Thyroid gland (tissue), 4 donors: ENCODE measurements at places on chromosomes 7 and 10.

GRCh38 chr10:79393221-79393923 lies 46.1 kb downstream of the PPIF start:
- peak; percentile 1 for DNase-seq

GRCh38 chr7:80110376-80110775 lies 24.3 kb upstream of the GNAI1 start:
- no peak for DNase-seq

GRCh38 chr10:13670311-13670710 lies 83.5 kb downstream of the PRPF18 start:
- no peak for DNase-seq

GRCh38 chr7:28423918-28424514 lies 11.7 kb downstream of the CREB5 start:
- DNase-seq, result no peak

DNA sequence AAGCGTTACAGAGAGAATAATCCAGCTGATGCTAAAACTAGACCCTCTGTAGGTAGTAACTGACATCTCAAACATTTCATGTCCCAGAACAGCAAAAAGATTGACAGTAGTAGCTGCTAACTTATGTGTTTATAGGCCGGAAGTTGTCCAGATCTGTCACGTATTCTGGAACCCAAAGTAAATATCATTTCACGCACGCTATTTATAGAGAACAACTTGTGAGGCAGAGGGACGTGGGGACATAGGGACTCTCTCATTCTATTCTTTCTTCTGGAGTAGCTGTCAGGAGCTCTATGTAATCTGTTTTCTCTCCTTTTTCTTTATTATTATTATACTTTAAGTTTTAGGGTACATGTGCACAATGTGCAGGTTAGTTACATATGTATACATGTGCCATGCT lies 22.3 kb downstream of the AGK start:
- DNase-seq, result no peak

- DNase-seq, result no peak
Measured at GRCh38 chr7:108503112-108504026, 22.6 kb downstream of the PNPLA8 start.

DNA sequence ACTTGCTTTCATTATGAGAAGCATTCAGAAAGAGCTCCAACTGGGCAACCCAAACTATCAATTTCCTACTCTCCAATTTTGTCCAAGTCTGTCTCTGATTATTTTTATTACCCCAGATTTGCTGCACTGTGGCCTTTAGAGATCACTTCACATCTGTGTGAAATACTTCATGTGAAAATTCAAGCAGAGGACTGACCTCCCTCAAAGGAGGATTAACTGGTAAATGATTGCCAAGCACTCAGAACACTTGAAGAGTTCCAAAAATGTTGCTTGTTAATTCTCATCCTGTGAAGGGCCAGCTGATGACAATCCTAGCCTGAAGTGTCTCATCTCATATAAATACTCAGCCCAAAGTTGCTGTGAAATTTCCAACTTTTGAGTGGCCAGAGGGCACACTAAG lies 182.8 kb upstream of the DGKB start:
- no peak for DNase-seq

GRCh38 chr7:158124671-158125079 lies 462.9 kb downstream of the PTPRN2 start:
- DNase-seq, result no peak

DNA sequence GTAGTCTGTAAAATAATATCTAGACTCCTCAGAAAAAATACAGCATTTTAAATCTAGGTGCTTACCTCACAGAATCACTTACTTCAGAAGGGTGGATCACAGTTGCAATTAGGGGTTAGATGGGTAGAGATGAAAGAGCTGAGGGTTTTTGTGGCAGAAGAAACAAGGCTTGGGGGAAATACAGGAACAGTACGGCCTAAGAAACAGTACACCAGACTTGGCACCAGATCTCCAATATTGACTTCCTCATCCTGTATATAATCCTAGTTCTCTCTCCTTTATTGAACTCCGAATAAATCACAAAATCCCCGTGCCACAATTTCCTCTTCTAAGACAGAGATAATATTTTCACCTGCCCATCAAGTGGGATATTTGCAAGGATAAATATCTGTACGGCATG lies 14.3 kb downstream of the CEP41 start:
- no peak for DNase-seq

DNA sequence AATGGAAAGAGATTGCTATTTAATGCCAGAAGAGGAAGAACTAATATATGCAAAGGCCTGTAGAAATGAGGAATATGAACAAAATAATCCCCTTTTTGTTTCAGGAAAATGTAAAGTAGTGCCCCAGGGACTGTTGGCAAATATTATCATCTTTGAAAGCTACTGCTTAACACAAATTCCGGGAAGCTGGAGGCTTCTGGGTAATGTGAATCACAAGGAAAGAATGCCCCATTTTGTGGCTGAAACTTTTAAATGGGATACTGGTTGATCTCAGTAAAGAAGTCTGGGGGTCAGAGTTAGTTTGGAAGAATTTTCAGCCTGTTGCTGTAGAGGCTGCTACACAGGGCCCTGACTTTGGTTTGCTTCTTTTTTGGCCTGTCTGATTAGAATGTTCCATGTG lies 141.0 kb downstream of the PTEN start:
- DNase-seq, result no peak

- DNase-seq, result no peak
Measured at GRCh38 chr10:54159924-54160323, 641.1 kb downstream of the PCDH15 start.

- no peak for DNase-seq
Measured at GRCh38 chr7:101698964-101699363, 69.9 kb upstream of the MYL10 start.
